ENCODE measurements at places on chromosomes 7 and 10.

DNA sequence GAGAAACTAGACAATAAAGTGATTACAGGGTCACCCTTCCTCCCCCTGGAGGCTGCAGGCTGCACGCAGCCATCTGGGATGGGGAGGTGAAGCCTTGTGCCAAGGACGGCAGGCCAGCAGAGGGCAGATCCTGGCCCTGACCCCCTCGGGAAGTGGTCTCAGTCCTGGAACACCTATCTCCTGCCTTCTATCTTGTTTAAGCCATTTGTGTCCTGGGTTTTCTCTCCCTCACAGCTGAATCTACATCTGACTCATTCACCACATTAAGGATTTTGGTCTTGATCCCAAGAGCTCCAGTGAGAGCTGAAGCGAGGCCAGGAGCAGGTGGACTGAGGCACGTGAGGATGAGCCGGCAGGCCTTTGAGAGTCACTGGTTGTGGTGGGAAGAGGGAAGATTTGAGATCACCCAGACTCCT is 16.4 kb upstream of the PARP12 start:
- DNase-seq = no peak

DNA sequence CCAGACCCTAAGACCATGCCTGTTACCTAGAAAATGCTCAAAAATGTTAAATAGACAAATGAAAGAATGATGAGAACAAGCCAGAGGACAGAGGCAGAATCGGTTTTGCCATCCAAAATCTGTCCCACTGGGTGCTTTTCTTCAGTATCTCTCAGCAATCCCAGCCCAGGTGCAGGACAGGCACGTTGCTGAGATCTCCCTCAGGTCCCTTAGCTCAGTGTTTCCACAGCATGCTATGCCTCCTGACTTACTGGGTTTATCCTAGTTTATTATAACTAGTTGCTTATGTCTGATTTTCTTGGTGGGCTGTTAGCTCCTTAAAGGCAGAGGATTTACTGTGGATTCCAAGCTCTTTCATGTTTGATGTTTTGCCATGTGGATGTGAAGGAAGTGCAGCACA is 20.3 kb downstream of the CPED1 start:
- DNase-seq = no peak

GRCh38 chr10:108632144-108632543 is 1291.2 kb downstream of the XPNPEP1 start:
- DNase-seq = no peak

DNA sequence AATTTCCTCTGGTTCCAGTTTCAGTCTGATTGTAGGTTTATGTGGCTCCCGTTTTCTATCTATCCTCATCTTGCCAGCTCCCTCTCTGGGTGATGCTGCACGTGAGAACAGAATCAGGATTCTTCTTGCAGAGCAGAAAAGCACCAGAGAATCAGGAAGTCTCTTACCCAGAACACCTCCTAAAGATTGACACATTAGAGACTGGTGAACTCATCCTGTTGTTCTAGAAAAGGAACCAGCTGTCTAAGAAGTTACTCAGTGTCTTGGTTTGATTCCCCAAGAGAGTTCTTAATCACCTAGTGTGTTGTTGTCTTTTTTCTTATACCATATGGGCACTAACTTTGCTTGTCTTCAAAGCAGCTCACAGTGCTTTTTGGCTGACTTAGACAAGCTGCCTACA is 152.4 kb downstream of the DGKI start:
- no peak for DNase-seq

GRCh38 chr7:78212476-78213060 is 414.0 kb downstream of the PHTF2 start:
- no peak for DNase-seq

DNA sequence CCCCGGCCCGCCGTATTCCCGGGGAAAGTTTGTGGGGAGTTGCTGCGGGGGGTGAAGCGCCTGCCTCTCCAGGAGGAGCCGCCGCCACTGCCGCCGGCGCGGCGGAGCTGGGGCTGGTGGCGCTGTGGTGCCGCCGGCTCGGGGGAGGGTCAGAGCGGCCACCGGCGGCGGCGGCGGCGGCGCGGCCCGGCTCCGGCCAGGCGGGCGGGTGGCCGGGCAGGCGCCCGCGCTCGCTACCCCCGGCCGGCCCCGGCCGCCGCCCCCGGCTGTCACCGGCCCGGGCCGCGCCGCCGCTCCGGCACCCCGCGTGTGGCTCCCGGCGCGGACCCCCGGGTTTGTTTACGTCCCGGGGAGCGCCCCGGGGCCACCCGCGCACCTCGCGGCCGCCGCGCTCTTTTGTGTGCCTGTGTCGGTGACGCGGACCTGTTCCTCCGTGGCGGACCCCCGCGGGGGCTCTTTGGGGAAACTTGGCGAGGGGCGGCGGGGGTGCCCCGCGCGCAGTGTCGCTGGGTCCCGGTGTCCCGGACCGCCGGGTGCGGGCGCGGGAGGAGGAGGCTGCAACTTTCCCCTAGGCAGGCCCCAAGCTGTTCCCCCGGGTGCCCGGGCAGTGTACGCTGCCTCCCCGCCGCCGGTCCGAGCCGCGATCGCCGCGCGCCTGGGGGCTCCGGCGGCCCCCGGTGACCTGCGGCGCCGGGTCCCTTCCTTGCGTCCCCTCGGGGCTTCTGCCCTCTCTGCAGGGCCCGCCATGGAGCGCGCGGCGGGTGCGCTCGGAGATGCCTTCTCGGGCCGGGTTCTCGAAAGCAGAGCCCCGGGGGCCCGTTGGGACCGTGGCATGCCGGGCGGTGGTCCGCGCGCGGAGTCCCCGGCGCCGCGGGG is 593 bp upstream of the CUX1 start:
- peak; percentile 33 for DNase-seq

GRCh38 chr7:75642810-75643486 is 95.8 kb downstream of the HIP1 start:
- peak; percentile 69 for DNase-seq

- peak; percentile 67 for DNase-seq
Observed at GRCh38 chr7:151244196-151244840, 4.2 kb downstream of the SMARCD3 start.

GRCh38 chr7:31950091-31950755 is 120.0 kb downstream of the PDE1C start:
- no peak for DNase-seq

- peak; percentile 11 for DNase-seq
Observed at GRCh38 chr10:92691591-92692079, 1.9 kb downstream of the HHEX start.

GRCh38 chr7:2141021-2141410 is 91.7 kb downstream of the MAD1L1 start:
- DNase-seq = no peak

DNA sequence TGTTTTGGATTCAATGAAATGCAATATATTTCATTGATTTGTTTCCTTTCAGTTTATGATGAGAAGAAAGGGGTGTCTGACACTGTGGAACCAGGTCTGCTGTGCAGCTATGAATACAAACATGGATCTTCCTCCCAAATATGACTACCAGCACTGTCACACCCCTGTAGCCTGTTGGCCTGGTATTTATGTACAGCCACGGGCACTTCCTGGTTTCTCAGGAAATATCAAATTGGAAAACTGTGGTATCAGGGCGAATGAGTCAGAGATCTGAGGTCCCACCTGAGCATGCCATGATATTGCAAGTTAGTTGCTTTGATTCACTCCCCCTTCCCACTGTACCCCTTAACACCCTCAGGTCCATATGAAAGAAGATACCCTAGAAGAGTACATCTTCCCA is 87.8 kb downstream of the DNMBP start:
- no peak for DNase-seq

DNA sequence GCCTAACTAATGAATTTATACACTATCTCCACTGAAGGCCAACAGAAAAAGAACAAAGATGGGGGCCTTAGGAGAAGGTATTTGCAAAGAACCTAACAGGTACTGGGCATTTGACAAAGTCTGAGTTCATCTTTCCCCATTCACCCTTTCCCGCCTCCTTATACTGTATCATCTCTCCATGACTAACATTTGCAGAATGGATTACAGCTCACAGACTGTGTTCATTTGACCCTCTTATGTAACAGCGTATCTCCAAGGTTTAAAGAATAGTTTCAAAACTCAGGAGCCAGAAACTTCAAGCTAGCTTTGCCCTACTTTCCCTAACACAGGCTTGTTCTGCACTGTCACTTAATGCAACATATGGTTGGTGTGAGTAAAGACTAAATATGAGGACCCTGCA is 238.7 kb upstream of the CELF2 start:
- no peak for DNase-seq

DNA sequence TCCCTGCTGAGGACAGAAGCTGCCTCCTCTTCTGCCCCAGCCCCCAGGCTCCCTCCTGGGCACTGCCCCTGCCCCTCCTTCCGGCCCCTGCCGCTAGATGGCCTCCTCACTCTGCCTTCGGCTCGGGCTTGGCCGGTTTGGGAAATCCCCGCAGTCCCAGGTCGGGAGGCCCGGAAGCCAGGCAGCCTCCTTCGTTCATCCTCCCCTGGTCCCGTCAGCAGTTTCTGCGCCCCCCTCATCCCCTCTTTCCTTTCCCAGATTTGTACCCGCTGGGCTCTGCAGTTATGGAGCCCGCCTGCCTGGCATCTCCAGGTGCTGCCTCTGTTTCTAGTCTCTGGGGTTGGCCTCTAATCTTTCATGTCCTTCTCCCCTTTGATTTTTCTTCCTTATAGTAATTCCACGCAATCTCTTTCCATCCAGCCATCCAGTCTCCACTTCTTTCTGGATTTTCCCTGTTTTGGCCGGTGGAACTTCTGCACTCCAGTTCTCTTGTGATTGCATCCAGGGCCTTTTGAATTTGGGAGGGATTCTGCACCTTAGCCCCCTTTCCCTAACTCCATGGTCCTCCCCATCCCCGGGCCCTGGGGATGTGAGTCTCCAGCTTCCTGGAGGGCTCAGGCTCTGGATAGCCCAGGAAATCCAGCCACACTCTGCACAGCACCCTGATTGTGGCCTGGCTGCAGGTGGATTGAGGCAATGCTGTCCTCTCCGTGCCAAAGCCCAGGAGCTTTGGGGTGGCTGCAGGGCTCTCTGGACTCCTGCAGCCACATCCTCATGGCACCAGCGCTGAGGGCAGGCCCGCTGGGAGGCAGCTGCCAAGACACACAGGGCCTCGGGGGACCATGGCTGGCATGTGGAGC is 3.3 kb upstream of the SHH start:
- DNase-seq = peak; percentile 84

DNA sequence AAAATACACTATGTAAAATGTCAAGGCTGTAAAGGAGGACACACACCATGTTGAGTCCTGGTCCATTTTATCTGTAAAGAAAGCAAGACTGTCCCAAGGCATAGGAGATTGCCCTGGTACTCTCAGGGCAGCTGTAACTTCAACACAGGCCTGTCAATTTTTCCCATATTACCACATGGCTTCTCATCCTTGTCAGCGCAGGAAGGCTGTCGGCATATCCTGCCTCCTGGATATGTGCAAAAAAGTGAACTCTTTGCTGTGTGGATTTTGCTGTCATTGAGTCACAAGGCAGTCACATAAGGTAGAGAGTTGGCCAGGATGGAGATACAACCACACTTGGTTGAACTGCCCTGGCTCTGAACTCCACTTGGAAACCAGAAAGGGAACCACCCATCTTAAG is 8.7 kb downstream of the DUSP5 start:
- no peak for DNase-seq

DNA sequence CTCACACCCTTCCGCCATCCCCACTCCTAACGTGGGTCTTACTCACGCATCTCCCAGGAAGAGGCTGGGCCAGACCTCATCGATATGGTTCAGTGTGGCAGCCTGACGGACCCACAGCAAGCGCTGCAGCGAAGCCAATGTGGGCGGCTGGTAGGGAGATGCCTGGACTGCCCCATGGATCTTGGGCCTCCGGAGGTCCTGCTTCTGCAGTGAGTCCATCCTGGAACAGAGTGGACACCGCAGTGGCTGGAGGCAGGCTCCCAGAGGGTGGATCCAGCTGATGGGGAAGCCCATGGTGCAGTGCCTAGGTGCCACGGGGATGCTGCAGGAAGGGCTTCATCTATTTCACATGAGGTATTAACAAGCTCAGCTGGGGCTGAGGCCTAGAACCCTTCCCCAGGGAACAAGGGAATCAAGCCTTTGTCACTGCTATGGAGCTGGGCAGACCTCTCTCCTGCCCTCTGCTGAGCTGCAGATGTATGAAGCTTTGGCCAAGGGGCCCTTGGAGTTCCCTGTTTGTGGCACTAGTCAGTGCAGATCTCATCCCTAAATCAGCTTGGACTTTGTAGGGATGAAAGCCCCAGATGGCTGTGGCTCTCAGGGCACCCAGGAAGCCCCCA is 13.7 kb upstream of the SAMD8 start:
- no peak for DNase-seq

DNA sequence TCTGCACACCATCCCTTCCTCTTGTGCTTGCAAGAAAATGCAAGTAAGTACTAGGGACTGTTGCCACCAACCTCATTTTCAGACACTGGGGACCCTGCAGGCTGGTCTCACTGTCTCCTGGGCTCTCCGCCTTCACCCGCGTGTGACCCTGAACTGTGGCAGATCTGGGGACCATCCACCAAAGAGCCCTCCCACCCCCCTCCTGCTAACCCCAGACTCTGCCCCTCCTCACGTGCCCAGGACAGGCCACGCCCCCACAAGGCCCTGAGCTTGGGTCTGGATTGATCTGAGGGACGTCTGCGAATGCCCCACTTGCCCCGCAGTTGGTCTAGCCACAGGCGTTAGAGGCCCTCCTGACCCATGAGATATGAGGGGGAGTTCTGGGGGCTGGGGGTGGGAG is 8.1 kb downstream of the CNPY1 start:
- DNase-seq = no peak

DNA sequence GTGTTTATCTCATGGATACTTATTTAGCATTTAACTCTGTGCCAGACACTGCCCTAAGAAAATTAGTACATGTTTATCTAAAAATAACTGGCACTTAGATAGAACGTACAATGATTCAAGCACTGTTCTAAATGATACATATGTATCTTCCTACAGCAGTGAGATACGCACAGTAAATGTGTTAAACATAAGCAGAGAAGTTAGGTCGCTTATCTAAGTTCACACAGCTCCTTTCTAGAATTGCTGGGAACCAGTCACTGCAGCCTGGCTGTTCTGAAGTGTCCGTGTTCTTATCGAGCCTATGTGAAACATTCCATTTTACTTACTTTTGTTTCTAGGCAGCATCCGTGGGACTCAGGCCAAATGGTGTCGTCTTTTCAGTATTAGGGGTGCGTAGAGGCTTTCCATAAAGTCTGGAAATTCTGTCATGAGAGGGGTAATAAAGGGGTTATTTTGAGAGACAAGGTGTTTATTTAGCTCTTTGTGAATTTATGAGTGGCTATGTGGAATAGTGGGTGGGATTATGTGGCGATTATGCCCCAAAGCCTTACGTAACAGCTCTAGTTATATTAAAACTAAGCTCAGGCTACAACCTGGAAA is 186.9 kb downstream of the SND1 start:
- DNase-seq = no peak

- DNase-seq = no peak
Observed at GRCh38 chr10:90328896-90329295, 528.9 kb downstream of the HTR7 start.

- no peak for DNase-seq
Observed at GRCh38 chr10:24872049-24872789, 80.2 kb downstream of the PRTFDC1 start.

Measured in activated CD4-positive, alpha-beta T cell treated with anti-CD3 and anti-CD28 coated beads, Interleukin-2, amount 50 U/mL, for 48 hours (primary cell).